ENCODE measurements at places on chromosomes 12 and 14.

GRCh38 chr12:124632519-124632984 lies 65.1 kb upstream of the NCOR2 start:
- DNase-seq = no peak

- DNase-seq = no peak
These were observed 51.9 kb downstream of the SYNE3 start for GRCh38 chr14:95464514-95464913.

DNA sequence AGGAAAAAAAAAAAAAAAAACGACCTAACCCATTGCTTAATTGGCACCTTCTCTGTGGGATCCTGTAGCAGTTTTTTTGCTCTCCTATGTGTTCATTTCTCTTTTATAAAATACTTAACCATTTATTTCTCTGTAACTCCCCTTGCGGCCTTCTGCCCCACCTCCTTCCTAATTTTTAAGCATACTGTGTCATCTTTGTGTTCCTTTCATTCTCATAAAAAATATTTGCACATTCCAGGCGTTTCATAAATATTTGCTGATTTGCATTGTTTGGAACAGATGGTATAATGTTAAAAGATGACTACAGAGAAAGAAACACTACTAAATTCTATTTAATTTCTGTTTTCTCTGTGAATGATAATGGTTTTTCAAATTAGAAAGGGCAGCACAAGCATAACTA lies 77.9 kb downstream of the NPAS3 start:
- DNase-seq = no peak

DNA sequence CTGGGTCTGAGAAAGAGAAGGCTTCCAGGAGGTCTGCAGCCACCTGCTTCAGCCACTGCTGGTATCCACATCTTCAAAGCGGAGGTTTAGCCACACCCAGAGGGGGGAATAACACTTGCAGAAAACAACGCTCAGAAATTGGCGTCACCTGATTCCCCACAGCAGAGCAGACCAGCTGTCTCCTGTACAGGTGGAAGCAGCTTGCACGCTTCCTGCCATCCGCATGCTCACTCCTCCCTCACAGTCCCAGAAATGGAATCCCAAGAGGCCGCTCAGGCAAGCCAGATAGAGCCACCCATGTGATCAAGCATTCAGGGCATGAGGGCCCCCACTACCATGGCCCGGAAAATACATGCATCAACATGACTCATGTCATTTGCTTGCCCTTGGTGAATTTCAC lies 112.2 kb upstream of the DIO3 start:
- DNase-seq = no peak

DNA sequence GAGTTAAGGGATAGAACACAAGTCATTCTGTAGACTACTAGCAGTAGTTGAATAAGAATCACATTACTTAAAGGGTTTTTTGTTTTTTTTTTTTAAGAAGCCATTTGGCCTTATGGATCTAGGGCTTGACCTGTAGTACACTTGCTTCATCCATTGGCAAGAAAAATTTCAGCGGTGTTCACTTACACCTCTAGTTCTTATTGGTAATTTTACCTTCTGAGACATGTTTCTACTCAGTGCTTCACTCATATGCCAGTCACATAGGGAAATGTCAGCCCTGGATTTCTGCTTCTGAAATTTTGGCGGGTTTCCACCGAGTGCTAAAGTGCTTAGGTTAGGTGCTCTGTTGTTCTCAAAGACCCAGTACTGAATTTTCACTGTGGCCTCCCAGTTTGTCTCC lies 72.9 kb downstream of the FRMD6 start:
- DNase-seq = no peak

- DNase-seq = no peak
These were observed 190.1 kb downstream of the FOXN3 start for GRCh38 chr14:89226801-89227495.

DNA sequence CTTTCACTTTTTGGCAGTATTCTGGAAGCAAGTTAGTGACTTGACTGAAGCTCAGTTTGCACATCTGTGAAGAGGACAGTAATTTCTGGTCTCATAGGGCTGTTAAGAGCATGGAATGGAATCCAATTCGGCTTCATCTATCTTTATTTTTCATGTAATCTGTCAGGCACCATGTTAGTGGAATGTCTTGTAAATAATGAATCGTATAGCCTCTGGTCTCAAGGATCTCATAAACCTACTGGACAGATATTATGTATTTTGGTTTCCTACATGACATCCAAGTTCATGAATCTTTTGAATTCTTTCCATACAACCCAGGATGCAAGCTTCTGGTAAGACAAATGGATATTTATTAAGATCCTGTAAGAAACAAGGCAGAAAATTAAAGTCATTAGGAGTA lies 24.0 kb downstream of the TMTC2 start:
- DNase-seq = no peak

- DNase-seq = no peak
These were observed 123.4 kb downstream of the PTPRQ start for GRCh38 chr12:80567401-80567800.

GRCh38 chr14:67410313-67410712 lies 1.7 kb downstream of the PLEK2 start:
- DNase-seq = no peak

- no peak for DNase-seq
These were observed 16.5 kb downstream of the ITPK1 start for GRCh38 chr14:93099196-93099595.

DNA sequence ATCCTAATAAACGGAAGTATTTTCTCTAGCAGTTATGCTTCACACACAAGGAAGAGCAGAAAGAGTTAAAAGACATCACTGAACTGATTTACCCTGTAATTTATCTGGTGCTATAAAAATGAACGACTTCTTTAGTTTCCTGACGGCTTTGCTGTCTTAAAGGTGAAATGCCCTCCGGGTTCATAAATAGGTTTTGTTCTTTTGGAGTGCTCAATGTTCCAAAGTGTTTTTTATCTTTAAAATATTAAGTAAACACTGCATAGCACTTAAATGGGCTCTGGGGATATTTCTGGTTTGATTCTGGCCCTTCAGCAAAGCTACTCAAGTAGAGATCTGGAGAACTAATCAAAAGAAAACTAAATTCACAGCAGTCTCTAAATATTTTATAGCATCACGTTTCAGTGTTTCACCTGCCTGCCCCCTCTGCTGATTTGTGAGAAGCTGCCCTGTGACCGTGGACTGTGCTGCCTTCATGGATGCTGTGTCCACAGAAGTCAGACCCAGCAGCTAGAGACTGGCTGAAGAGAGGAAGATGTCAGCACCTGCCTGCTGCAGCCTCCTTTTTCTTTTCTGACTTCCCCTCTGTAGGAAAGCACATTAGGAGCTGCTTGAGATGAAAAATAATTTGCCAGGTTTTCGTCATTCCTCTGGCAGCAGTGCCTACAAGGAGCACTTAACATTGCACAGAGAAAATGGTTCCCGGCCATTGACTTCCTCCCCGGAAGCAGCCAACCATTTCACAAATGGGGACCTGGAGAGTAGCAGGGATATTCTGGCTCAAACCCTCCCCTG lies 205.1 kb upstream of the FSCB start:
- no peak for DNase-seq

- DNase-seq = no peak
These were observed 285.2 kb upstream of the SYT10 start for GRCh38 chr12:33724867-33725266.

- no peak for DNase-seq
These were observed 26.2 kb downstream of the SUSD6 start for GRCh38 chr14:69637503-69638031.

DNA sequence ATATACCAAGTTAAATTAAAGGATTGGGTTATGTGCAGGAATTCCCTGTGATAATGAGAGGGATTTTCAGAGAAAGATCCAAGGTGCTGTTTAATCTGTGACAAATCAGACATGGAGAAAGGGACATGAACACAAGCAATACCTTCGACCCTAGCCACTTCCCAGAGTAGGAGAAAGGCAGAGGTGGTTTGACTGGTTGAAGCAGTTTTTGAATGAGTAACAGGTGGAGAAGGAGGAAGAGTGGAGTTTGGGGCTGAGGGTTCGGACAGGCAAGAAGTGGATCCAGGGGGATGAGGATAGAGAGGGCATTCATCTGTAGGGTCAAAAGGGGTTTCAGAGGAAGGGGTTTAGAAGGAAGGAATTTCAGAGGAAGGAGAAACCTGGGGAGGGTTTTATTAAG lies 27.4 kb upstream of the A2M start:
- DNase-seq = no peak

DNA sequence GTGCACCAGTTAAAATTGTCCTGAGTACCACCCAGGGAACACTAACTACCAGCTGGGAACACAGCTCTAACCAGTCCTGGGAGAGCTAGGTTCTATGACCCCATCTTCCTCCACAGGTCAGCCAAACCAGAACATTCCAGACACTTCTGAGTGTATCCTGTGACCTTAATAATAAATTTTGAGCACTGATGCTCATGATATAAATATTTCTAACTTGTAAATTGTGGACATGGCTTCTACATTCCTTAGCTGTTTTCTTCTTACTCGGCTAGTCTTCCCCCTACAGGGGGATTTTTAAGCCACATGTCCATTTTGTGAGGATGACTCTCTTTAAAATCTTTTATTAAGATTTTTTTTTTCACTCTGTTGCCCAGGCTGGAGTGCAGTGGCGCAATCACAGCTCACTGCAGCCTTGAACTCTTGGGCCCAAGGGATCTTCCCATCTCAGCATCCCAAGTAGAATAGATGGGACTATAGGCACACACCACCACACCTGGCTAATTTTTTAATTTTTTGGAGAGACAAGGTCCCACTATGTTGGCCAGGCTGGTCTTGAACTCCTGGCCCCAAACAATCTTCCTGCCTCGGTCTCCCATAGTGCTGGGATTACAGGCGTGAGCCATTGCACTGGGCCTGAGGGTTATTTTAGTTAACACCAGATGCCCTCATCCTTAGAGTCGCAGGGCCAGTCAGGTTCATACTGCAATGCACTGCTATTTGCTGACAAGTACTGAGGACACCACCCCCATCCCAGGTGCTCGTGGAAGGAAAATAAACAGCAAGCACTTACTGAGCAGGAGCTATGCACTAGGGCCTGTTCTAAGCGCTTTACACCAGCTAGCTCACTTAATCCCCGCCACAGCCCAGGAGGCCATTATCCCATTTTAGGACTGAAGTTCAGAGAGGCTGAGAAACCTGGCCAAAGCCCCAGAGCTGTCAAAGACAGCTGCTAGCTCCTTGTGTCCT lies 142.6 kb upstream of the NCOR2 start:
- DNase-seq = no peak

DNA sequence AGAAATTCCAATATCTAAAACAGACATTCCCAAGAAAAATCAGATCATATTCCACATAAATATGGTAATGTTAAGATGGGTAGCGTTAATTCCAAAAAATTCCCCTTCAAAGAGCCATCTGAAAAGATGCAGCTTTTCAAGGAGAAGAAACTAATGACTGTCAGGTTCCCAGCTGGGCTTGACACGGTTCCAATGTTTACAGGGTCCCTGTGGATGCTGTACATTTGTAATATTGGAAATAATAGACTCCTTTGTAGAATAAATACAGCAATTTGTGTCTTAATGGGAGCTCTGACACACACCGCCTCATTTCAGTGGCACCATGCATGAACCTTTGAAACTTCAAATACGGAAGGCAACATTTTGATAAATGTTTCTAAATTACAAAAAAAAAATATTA lies 140.6 kb downstream of the ITPR2 start:
- no peak for DNase-seq

DNA sequence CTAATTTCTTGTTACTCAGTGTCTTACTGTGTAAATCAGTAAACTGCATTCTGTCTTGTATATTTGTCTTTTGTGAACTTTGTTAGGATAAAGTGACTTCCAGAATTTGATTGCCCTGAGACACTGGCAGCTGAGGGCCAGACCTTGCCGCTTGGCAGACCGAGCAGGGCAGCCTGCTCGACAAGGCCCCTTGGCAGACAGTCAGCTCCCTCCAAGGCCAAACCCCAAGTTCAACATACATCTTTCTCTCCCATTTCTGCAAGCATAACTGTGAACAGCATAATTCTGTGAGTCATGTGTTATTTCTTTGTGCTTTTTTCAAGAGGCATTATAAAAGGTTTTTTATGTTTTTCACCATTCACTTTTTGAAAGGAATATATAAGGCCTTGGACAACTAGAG lies 39.2 kb upstream of the BMAL2 start:
- no peak for DNase-seq

- no peak for DNase-seq
These were observed 15.9 kb downstream of the TAOK3 start for GRCh38 chr12:118356809-118357256.

DNA sequence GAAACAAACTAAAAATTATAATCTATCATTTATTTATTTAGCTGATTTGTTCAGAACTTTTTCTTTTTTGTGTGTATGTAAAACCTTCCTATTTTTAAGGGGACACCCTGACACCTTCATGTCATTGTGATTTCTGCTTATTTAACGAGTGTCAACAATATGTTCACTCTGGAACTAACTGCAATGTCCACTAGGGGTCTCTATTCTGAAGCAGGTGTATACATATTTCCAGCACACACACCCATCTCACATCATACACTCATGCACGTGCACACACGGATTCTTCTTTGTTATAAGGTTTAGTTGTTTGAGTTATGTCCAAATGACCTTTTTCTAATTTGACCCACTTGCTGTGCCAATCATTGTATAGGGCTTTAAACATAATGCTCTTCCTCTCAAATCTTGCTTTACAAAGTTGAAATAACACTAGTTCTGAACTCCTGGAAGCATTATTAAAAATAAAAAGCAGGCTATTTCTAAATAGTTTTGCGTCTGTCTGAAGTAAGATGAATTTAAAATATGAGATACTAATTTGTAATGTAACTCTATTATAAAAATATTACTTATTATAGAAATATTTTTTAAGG lies 15.5 kb downstream of the E2F7 start:
- DNase-seq = peak; percentile 76

- peak; percentile 89 for DNase-seq
These were observed 69.4 kb downstream of the ARMH4 start for GRCh38 chr14:58082491-58083098.

- no peak for DNase-seq
These were observed 689.4 kb downstream of the MED13L start for GRCh38 chr12:115588131-115588530.

GRCh38 chr12:15774819-15775218 lies 14.4 kb downstream of the EPS8 start:
- DNase-seq = no peak

DNA sequence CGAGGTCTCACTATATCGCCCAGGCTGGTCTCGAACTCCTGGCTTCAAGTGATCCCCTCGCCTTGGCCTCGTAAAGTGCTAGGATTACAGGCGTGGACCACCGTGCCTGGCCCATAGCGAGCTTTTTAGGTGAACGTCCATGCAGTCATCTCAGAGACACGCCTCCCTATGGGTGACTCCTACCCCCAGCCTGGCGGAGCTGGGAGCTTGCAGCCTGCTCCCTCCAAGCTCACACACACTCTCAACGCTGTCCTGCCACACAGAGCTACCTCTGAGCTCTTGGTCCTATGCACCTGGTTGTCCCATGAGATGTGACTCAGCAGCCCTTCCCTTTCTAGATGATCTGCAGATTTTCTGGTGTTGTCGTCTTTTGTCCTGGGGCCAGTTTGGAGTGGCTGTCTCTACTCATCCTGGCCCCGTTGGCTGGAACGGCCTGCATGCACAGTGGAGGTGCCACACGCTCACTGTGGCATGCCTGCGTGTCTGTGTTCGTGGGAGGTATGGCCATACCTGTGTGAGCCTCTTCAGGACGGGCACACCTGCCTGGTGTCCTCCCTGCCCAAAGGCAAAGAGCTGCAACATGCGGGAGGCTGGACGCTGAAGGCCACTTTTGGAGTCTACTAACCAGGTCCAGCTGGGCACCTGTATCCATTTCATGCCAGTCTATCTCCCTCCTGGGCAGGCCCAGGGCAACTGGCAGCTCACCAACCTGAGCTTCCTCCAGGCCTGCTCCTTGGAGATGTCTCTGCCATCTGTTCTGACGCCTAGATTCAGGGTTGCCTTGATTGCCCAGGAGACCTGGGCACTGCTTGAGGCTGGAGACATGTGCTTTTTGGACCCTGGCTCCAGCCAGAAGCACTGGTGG lies 18.1 kb downstream of the CABP1 start:
- no peak for DNase-seq

All from RKO (cell line).